ENCODE measurements at places on chromosomes 12 and 14.

DNA sequence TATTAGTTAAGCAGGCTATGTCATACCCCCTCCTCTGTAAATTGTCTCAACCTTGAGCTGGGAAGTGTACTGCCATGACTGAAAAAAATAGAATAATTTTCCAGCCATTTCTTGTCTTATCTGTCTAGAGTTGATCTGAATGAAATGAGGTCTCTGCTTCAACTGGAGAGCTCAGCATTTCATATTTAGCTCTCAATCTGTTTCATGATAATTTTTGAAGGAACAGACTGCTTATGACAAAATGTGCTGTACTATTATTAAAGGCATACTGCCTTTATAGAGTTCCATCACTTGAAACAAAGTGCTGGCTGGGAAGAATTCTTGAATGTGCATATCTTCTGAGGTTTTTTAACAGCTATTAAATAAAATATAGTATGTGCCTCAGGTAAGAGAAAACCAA is 19.1 kb downstream of the PTPRO start:
- DNase-seq: no peak

- DNase-seq: no peak
Measured at GRCh38 chr12:95141310-95141709, 67.9 kb upstream of the NR2C1 start.

- no peak for DNase-seq
Measured at GRCh38 chr14:61247935-61248334, 33.2 kb downstream of the TMEM30B start.

GRCh38 chr14:88327497-88327896 is 4.4 kb upstream of the KCNK10 start:
- no peak for DNase-seq

- no peak for DNase-seq
Measured at GRCh38 chr12:47124451-47124850, 44.7 kb upstream of the AMIGO2 start.

- DNase-seq: no peak
Measured at GRCh38 chr14:100765296-100765695, 38.6 kb downstream of the DLK1 start.

- DNase-seq: no peak
Measured at GRCh38 chr14:21846227-21846885, 172.7 kb upstream of the OR4E1 start.

DNA sequence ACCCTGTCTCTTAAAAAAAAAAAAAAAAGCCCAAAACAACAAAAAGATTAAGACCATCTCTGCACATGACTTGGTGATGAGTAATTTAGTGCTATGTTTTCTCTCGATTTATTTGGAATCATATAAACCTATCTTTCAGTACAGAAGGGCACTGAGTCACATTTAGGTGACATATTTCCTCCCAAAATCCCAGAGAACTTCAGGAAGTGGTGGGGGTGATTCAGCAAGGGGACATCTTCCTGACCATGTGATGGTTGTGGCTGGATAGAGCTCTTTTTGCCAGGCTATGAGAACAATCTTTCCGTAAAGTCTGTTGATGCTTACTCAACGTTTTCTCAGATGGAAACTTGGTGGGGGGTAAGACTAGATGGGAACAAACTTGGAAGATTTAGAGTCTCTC is 50.0 kb downstream of the PPFIBP1 start:
- DNase-seq: no peak

DNA sequence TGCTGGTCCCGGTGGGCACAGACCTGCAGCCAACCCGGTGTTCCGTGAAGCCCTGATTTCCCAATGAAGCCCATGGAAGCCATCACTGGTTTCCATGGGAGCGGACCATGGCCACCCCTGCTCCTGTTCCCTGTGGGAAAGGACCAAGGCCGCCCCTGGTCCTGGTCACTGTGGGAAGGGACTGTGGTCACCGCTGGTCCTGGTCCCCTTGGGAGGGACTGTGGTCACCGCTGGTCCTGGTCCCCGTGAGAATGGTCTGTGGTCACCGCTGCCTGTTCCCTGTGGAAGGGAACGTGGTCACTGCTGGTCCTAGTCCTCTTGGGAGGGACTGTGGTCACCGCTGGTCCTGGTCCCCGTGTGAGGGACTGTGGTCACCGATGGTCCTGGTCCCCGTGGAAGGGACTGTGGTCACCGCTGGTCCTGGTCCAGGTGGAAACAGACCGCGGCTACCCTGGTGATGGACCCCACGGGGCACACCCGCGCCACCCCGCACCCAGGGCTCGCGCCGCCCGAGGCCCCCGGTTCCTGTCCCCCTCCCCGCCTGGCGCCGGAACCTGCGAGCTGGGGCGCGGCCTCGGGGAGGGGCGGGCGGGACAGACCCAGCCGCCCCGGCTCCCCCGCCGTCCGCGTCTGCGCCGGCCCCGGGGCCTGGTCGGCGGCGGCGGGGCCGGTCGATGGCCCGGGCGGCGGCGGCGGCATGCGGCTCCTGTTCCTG is at the start of gene GLT1D1:
Gene GLT1D1 (plus strand): TSS at position 594 of the 715 bp plus-strand sequence. CDS start 104 bp downstream, at position 698.
- DNase-seq: no peak

- DNase-seq: no peak
Measured at GRCh38 chr12:8143261-8143660, 13.6 kb upstream of the ZNF705A start.

- no peak for DNase-seq
Measured at GRCh38 chr14:70807898-70808415, 1.4 kb downstream of the MAP3K9 start.

DNA sequence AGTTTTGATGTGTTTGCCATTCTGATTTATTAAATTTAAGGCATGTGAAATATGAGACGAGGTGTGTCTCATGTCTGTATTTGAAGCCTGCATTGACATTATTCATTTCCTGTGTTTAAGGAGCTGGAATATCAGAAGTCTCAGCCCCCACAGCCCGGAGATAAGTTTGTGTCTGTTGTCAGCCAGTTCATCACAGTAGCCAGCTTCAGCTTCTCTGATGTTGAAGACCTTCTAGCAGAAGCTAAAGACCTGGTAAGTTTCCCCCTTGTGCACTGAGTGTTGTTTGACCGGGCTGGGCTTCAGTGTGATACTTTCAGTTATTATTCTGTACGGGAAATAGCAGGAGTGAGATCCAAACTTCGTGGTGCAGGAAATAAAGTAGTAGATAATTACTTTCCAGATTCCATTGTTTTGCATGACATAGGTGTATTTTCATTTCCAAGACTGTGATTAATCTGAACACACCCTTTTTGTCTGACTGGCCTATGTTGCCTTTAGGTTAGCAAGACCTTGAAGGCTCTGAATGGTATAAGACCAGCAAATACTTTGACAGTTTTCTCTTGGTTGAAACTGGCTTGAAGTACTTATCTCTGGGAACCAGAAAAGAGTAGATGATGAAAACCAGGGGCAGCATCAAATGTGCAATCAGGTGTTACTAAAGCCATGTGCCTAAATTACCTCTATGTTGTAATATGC is 101.5 kb downstream of the GPR135 start:
- DNase-seq: no peak

GRCh38 chr12:116954710-116955381 is 44.1 kb downstream of the FBXW8 start:
- no peak for DNase-seq

DNA sequence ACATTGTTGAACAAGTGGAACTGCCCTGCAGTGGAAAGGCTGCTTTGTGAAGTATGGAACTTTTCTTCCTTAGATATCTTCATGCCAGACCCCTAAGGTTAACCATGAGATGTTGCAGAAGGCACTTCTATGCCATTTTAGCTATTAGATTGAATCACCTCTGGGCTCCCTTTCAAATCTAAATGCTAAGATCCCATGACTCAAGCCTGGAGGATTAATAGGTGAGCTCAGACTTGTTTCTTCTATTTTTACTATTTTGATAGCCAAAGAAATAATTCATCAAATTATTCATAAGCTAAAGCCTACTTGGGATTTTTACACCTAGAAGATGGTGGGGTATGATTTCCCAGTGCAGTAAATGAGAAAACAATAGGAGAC is 64.3 kb downstream of the DAD1 start:
- no peak for DNase-seq

DNA sequence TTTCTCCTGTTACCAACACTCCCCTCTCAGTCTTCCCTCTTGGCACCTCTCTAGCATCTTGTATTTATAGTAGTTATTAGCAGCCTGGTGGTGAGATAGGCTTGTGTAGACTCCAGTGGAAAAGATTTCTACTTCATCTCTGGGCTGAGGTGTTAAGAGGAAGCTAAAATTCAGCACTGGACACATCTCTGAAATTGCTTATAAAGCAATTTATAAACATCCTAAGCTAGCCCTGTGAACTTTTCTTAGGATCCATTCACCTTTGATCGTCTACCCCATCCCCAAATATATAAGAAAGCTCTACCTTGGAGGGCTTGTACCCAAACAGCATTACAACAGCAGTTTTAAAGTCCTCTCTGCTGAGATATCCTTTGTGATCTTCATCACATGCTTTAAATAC is 928 bp downstream of the EFCAB11 start:
- DNase-seq: no peak

GRCh38 chr14:55000381-55000780 is 26.5 kb downstream of the WDHD1 start:
- DNase-seq: no peak

DNA sequence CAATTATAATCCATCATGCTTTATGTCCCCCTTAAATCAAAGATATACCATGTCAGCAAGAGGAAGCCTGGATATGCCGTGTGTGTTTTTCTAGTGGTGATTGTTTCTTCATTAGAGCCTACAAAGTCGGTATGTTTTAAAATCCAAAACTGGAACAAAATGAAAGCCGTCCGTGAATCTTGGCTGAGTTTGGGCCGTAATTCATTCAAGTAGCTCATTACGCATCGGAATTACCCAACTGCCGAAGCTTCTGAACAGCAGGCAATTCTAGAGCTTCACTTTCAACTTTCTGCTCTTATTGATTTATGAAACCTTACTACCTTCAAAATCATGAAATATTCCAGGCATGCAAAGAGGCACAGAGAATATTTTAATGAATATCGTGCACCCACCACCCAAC is 224.7 kb downstream of the AACS start:
- no peak for DNase-seq

- no peak for DNase-seq
Measured at GRCh38 chr12:119727600-119728443, 59.9 kb downstream of the PRKAB1 start.

GRCh38 chr12:51383269-51383905 is 7.8 kb downstream of the GALNT6 start:
- DNase-seq: no peak

DNA sequence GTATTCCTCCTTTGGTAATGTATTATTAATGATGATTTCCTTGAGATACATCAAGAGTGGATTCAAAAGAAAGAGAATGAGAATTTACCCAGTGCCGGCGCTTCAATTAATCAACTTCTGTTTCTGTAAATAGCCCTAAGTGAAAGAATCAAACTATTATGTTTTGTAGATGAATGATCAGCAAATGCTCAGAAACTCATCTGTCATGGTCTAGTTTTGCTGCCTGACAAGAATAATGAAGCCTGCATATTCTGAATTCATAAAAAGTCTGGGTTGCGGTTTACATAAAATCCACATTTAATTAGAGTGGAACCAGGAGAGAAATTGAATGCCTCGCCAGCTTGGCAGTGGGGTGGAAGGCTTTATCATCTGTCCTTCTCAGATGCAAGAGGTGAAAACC is 325.3 kb downstream of the GALC start:
- DNase-seq: no peak

DNA sequence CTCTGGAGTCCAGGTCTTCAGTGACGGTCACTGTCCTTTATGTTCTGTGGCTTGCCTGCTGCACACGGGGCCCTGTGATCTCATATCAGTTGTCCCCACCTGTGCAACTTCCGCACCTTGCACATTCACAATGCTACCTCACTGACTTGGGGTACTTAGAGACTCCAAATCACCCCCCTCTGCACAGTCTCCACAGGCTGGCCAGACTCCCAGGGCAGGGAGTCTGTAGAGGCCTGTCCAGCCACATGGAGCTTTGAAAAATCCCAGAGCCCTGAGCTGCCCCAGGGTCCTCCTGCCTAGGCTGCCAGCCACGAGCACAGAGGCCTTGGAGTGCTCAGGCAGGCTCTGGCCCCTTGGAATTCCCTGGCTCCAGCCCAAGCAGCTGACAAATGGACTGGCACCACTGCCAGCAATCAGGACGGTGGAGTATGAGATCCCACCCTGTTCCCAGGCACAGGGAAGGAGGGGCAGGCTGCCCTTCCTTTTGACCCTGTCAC is 26.4 kb downstream of the CMKLR1 start:
- no peak for DNase-seq

DNA sequence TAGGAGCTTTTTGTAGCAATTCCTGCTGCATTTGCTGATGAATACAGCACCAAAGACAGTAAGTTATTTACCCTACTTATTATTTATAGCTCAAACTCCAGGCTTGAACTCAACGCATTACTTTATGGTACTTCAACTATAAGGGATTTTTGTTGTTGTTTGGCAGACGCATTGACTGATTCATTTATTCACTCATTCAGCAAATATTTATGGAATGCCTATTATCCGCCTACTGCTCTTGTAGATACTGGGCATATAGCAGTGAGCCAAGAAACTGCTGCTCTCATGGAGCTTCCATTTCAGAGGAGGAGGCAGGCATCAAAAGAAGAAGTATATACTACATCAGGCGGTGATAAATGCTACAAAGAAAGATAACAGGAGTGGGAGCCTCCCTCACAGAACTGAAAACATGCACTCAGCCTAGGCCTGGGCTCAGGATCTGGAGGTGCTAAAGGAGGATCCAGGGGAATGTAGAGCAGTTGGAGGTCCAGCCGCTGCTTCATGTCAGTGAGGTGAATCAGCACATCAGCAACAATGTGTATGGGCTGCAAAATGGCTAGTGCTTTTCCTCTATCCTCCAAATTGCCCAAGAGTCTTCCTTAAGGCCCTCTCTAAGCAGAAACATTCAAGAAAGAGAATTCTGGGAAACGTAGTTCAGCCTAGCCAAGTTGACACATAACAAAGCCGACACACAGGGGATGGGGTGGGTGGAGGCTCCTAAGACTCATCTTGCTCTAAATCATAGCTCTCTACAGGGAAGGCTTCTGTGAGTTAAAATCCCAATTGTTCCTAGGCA is 157.5 kb downstream of the NRXN3 start:
- DNase-seq: no peak

GRCh38 chr12:1429980-1430379 is 164.4 kb downstream of the FBXL14 start:
- no peak for DNase-seq

DNA sequence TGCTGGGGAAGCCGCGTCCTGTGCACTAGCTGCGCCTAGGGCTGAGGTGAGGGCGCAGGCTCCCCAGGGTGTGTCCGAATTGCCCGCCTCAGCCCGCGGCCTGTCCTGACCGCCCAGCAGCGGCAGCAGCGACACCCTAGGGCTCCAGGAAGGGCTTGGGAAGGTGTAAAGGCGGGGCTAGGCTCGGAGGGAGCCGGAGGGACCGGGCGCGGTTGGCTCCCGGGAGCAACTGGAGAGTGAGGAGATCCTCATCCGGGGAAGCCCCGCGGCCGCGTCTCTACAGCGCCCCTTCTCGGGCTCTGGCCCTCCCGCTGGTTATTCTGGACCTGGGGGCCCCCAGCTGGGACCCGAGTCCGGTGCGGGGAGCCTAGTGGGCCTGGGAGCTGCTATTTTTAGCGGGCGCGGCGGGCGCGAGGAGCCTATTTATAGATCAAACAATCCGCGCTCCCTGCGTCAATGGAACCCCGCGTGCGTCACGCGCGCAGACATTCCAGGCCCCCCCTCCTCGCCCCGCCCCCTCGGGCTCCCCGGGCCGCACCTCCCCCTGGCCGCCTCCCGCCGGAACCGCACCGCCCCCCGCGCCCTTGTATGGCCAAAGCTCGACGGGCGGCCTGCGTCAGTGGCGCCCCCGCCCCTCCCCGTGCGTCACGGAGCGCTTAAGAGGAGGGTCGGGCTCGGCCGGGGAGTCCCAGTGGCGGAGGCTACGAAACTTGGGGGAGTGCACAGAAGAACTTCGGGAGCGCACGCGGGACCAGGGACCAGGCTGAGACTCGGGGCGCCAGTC is at the start of gene NR4A1:
Gene NR4A1 (plus strand): TSS at position 685 of the 784 bp plus-strand sequence. CDS start 2,887 bp downstream, outside the sequence.
- DNase-seq: peak; percentile 100
